Hippocampal formation (tissue), 2 donors: ENCODE measurements at places on chromosomes 2 and 18.
A peak's percentile ranks its signal among the peaks of the same experiment; 100 is the strongest.

- DNase-seq: no peak
Observed at GRCh38 chr18:42533009-42533575, 578.1 kb downstream of the PIK3C3 start.

- DNase-seq: no peak
Observed at GRCh38 chr2:222504719-222505118, 80.4 kb downstream of the SGPP2 start.

- no peak for DNase-seq
Observed at GRCh38 chr18:31407649-31408048, 31.1 kb downstream of the DSG4 start.

GRCh38 chr2:180999274-180999964 lies 19.0 kb downstream of the UBE2E3 start:
- no peak for DNase-seq

DNA sequence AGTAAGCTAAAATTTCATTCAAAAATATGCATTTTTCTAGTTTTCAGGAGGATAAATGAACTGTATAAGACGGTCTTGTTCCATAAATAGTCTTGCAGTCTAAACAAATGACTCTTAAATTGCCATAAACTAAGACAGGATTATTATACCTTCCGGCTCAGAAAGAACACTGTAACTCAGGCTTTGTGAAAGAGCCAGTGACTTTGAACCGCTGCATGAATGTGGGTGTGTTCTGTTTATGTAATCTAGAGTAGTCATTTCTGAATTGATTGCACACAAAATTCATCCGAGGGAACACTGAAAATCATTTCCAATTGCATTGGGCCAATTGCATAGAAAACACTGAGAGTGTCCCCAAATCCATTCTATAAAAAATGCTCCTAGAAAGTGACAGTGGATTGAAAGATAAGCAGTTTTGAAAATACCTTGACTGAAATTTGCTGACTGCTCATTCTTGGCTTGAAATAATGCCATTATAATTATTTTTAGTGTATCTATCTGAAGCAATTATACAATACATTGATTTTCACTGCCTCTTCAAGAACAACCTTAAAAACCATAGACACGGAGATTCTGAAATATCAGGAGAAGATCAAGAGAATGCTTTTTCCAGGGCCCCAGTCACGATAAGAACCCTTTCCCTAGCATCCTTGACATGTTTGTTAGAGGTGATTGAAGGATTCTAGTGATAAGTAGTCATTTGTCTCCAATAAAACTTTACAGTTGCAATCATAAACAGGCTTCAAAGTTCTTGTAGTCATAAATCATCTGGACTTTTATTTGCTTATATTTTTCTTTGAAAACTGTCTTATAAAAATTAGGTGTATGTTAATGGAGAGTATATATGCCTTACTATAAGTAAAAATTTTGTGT lies 55.4 kb downstream of the CNTNAP5 start:
- peak; percentile 3 for DNase-seq

- no peak for DNase-seq
Observed at GRCh38 chr2:224847961-224848850, 132.0 kb upstream of the CCDC195 start.

DNA sequence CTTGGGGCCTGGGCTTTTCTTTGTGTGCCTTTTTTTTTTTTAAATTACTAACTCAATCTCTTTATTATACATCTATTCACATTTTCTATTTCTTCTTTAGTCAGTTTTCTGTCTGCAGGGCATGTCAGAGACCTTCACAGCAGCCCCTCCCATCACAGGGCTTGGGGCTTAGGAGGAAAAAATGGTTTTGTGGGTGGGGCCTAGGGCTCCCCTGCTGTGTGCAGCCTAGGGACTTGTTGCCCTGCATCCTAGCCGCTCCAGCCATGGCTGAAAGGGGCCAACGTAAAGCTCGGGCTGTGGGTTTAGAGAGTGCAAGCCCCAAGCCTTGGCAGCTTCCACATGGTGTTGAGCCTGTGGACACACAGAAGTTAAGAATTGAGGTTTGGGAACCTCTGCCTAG lies 13.8 kb downstream of the ZSCAN30 start:
- no peak for DNase-seq

- no peak for DNase-seq
Observed at GRCh38 chr2:120956486-120957156, 221.0 kb downstream of the GLI2 start.

DNA sequence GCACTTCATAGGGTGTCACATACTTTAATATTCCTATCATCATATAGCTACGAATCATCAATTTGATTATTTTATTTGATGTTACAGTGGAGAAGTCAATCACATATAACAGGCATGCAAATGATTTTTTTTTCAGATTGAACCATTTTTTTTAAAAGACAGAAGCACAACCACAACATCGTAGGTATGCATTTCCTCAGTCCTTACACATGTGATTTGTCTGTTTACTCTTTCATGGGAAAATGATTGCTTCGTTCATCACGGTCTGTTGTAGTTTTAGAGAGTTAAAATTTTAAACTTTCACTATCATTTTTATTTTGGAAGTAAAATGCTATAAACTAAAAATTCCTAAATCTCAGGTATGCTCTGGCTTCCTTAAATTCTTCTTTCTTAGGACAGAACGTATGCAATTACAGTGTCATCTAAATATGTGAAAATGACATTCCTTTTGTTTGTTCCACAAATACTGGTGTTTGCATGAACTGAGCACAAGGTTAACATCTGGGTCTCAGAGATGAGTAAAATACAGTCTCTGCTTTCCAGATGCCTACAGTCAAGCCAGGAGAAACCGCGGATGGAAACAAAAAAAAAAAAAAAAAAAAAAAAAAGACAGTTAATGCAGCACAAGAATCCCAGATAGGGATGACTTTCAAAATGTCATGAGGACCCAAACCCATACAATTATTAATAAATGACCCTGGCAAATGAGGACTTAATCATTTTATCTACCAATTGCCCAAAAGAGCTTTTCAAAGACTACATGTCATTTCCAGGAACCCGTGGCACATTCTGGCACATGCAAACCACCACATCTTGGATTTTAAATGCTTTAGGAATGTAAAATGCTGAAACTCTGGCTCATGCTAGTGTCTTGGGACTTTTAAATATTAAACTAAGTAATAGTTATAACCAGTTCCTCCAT lies 201.2 kb downstream of the LRP1B start:
- no peak for DNase-seq

DNA sequence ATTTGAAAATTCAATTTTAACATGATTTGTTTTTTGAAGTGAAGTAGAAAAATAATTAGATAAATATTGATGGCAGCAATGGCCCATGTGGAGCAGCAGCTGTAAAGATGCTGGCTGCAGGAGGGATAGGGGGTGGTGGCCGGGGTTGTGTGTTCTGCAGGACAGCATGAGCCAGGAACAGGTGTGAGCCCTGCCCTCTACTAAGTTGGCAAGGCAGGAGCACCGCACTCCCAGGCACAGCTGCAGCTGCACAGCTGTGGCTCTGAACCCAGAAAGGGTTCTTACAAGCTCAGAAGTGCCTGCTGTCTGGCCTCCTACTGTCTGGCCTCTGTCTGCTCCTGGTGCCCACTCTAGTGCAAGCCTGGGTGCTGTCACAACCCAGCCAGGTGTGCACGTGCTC lies 10.0 kb upstream of the DUSP19 start:
- DNase-seq: no peak

DNA sequence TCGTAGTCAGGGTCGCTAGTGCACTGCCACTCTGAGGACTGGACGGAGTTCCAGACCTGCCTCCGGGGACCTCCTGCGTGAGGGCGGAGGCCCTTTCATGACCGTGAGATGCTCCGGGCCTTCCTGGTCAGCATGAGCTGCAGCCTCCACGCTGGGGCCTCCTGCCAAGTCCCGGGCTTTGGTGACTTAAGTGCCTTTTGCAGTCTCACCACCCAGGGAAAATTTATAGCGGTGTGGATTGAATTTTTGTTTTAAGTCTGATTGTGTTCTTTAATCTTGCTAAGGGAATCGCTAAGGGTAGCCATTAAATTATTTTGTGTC lies 33.6 kb downstream of the CHRNA1 start:
- DNase-seq: no peak

- DNase-seq: no peak
Observed at GRCh38 chr2:177669625-177670330, 277.2 kb downstream of the AGPS start.
